ENCODE measurements at places on chromosomes 16 and 17.

GRCh38 chr16:67349172-67349571 lies 22.6 kb downstream of the LRRC36 start:
- DNase-seq, result no peak

GRCh38 chr17:2689411-2690164 lies 22.0 kb downstream of the CLUH start:
- DNase-seq, result no peak

DNA sequence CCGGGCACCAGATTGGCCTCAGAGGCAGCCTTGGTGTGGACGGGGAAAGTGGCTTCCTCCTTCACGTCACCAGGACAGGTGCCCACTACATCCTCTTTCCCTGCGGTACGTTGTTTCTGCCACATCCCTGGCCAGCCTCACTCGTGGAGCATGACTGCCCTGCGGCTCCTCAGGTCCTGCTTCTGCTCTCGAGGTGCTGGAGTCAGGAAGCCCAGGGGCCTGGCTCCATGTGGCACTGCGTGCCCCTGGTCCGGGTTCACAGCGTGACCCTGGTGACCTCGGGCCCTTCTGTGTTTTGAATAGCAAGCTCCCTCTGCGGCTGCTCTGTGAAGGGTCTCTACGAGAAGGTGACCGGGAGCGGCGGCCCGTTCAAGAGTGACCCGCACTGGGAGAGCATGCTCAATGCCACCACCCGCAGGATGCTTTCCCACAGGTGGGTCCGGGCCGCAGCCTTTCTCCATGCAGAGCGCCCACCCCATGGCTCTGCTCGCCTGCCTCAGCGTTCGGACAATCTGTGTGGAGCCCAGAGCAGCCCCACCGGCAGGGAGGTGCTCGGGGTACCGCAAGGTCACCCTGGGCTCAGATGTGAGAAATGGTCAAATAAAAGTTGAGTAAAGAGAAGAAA lies 13.5 kb downstream of the RGS11 start:
- DNase-seq, result no peak

- no peak for DNase-seq
Measured at GRCh38 chr16:4239020-4239419, 2.9 kb downstream of the SRL start.

DNA sequence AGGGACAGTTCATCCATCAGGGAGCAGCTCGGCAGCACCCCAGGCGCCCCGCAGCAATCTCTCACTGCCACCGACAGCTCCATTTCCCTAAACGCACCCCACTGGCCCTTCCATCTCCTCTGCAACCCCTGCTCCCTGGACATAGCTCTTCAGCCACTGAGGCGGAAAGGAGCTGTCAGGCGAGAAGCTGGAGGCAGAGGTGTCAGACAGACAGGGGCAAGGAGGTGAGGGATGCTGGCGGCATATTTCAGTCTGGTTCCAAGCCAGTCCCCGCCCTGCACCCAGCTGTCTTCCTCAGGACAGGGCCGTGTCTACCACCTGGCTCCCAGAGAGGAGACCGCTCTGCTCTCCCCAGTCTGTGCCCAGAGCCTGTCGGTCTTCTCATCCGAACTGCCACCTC lies 9.7 kb downstream of the ACLY start:
- no peak for DNase-seq

DNA sequence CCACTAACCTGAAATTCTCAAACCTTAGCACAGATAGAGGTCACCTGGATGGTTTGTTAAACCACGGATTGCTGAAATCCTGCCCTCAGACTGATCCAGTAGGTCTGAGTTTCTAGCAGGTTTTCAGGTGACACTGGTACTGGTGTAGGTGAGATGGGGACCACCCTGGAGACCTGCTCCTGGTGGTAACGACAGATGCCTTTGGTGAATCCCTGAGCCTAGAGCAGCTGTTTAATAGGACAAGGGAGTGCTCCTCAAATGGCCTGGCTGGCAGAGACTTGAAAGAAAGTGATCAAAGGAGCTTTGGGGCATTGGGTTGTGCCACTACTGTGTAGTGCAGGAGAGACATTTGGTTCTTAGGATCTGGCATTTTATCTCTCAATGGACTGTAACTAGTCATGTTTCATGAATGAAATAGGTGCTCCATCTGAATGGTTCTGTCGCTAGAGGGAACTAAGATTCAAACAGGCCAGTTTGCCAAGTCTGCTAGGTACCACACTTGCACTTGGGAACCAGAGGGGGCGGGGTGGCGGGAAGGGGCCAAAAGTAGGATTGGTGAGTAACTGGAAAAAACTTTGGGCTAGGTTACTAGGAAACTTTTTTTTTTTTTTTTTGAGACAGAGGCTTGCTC lies 2.9 kb upstream of the IFI35 start:
- no peak for DNase-seq
